ENCODE measurements at places on chromosomes 1 and 21.

- H3K4me3 ChIP-seq, result peak overlapping the region; percentile 50
- peaks cover 64% of the 10 kb centered on the region for H3K4me1 ChIP-seq
- H3K36me3 ChIP-seq, result no peaks in the 10 kb centered on the region
- peak overlapping the region; percentile 69 for H3K27ac ChIP-seq
- no peak for DNase-seq
Observed at GRCh38 chr1:203273869-203274602, 31.3 kb upstream of the BTG2 start.

- H3K4me1 ChIP-seq, result peaks cover 5% of the 10 kb centered on the region
- H3K36me3 ChIP-seq, result no peaks in the 10 kb centered on the region
- H3K27me3 ChIP-seq, result peaks cover 3% of the 10 kb centered on the region
- H3K27ac ChIP-seq, result no peak overlapping the region
- no peak overlapping the region for H3K4me3 ChIP-seq
- DNase-seq, result no peak
Observed at GRCh38 chr1:185984113-185984836, 250.1 kb downstream of the HMCN1 start.

GRCh38 chr1:215794156-215794555 lies 227.1 kb downstream of the KCTD3 start:
- no peak overlapping the region for H3K27ac ChIP-seq
- no peaks in the 10 kb centered on the region for H3K36me3 ChIP-seq
- H3K4me1 ChIP-seq, result no peaks in the 10 kb centered on the region
- DNase-seq, result no peak
- H3K27me3 ChIP-seq, result no peaks in the 10 kb centered on the region

GRCh38 chr1:200909757-200910239 lies 15.1 kb downstream of the INAVA start:
- H3K4me1 ChIP-seq, result peaks cover 4% of the 10 kb centered on the region
- H3K27me3 ChIP-seq, result peaks cover 35% of the 10 kb centered on the region
- no peak overlapping the region for H3K27ac ChIP-seq

- H3K4me1 ChIP-seq, result no peaks in the 10 kb centered on the region
- no peak overlapping the region for H3K27ac ChIP-seq
- no peak overlapping the region for H3K4me3 ChIP-seq
- no peaks in the 10 kb centered on the region for H3K27me3 ChIP-seq
Observed at GRCh38 chr1:169521226-169521625, 35.5 kb upstream of the SLC19A2 start.

- H3K27ac ChIP-seq, result no peak within 1 kb of the TSS
- H3K4me1 ChIP-seq, result peaks cover 5% of the 10 kb centered on the region
- H3K36me3 ChIP-seq, result no peaks in the 10 kb centered on the region
- DNase-seq, result no peak
- no peaks in the 10 kb centered on the region for H3K27me3 ChIP-seq
Observed at GRCh38 chr21:42315296-42315891, at the start of gene TFF3. TSS of gene TFF3 (minus strand) at chr21:42315409. CDS start at chr21:42315374, 35 bp downstream.

- H3K27me3 ChIP-seq, result peaks cover 70% of the 10 kb centered on the region
- H3K36me3 ChIP-seq, result no peaks in the 10 kb centered on the region
- DNase-seq, result no peak
- H3K27ac ChIP-seq, result no peak overlapping the region
- peaks cover 20% of the 10 kb centered on the region for H3K4me1 ChIP-seq
Observed at GRCh38 chr1:24316645-24317044, 2.5 kb upstream of the GRHL3 start.

DNA sequence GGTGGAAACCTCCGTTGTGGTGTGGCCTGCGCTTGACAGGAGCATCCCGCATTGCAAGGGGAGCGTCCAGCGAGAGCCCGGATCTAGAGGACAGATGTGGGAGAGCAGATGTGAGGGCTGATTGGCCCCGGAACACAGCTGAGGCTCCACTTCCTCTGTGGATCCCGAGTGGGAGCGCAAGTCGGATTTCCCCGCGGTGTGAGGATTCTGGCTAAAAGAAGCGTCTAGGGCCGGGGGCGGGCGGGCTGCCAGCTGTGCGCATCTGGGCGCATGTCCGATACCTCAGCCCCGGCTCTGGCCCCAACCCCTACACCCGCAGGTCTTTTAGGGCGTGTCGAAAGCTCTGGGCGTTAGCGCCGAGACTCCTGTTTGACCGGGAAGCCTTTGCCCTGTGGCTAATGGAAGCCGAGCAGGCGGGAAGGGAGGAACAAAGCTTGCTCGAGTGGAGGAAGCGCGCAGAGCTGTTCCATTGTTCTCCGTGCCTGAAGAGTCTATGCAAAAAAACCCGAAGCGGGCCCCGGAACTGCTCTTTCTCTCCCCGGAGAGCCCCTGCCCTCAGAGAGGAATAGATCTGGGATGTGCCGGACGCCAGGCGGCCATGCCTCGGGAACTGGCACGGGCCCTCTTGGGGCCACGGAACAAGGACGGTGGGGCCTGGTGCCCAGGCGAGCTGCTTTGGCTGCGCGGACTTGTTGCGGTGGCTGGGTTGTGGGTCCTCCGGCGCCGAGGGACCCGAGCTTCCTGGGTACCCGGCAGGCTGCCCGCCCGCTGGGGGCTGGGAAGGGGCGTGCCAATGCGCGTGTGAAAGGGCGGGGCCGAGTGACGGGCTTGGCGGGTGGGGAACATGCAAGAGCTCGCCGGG lies 111.1 kb downstream of the NAV1 start:
- no peaks in the 10 kb centered on the region for H3K4me1 ChIP-seq
- H3K36me3 ChIP-seq, result no peaks in the 10 kb centered on the region
- peaks cover 43% of the 10 kb centered on the region for H3K27me3 ChIP-seq
- H3K27ac ChIP-seq, result no peak overlapping the region

DNA sequence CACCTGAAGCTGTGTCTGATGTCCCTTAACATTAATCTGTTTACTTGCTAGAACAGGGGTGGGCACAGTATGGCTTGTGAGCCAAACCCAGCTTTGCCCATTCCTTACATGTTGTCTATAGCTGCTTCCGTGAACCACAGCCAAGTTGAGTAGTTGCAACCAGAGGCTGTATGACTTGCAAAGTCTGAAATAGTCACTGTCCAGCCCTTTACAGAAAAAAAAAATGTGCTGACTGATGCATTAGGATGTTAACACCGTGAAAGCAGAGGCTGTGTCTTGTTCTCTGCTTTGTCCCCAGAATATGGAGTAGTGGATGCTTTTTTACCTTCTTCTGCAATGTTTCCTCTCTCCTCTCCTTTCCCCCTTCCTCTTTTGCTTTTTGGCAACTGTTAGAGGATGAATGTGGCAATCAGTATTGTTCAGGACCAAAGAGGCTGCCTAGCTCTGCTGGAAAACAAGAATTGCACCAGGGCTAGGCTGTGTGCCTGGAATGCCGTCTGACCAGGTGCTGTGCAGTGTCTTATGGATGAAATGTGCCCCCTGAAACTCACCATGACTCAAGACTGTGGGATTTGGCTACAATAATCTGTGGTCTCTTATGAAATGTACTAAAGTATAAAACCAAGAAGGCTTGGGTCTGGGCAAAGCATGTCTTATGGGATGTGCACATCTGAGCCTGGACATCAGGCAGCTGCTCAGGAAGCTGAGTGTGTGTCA lies 79.6 kb upstream of the GCLM start:
- H3K36me3 ChIP-seq, result no peaks in the 10 kb centered on the region
- H3K27ac ChIP-seq, result no peak overlapping the region
- H3K4me1 ChIP-seq, result peaks cover 2% of the 10 kb centered on the region
- no peak overlapping the region for H3K4me3 ChIP-seq

DNA sequence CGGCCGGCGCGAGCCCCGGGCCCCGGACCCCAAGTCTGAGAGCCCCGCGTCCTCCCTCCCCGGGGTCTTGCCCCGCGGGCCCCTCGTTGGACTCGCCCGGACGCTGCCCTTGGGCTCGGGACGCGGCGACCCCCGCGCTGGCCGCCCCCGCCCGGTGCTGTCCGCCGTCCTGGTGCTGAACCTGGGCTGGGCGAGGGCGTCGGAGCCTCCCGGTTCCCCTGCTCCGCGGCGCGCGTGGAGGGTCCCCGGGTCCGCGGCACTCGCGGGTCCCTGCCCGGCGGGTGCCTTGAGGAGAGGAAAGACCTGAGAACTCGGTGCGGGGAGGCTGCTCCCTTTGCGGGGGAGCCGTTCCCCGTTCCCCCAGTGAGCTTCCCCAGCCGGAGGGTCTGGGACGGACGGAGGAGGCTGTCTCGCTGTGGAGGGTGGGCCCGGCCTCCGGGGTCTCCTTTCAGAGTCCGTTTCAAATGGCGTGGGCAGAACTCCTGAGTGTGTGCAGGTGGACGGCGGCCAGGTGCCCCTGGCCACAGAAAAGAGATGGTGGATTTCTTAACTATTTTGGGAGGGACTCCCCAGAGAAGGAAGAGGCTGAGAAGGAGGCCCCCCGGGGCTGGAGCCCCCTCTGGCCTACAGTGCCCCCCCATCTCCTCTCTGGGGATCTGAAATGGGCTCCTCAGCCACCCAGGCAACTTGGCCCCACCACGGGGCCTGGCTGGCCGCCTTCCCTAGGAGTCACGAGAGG lies 595 bp downstream of the GABRD start:
- H3K36me3 ChIP-seq, result no peaks in the 10 kb centered on the region
- H3K27ac ChIP-seq, result no peak overlapping the region
- DNase-seq, result no peak
- H3K27me3 ChIP-seq, result peaks cover 34% of the 10 kb centered on the region

- no peak overlapping the region for H3K4me3 ChIP-seq
- H3K27ac ChIP-seq, result no peak overlapping the region
- no peak for DNase-seq
- H3K36me3 ChIP-seq, result no peaks in the 10 kb centered on the region
Observed at GRCh38 chr21:16713331-16714117, 799.3 kb upstream of the CXADR start.

- no peak overlapping the region for H3K27ac ChIP-seq
- no peaks in the 10 kb centered on the region for H3K36me3 ChIP-seq
- no peaks in the 10 kb centered on the region for H3K4me1 ChIP-seq
- no peak for DNase-seq
- H3K4me3 ChIP-seq, result no peak overlapping the region
Observed at GRCh38 chr1:20603504-20604464, 14.9 kb downstream of the CDA start.

- no peaks in the 10 kb centered on the region for H3K36me3 ChIP-seq
- no peaks in the 10 kb centered on the region for H3K4me1 ChIP-seq
- H3K27me3 ChIP-seq, result peaks cover 21% of the 10 kb centered on the region
- no peak overlapping the region for H3K27ac ChIP-seq
Observed at GRCh38 chr1:168686666-168687065, 42.3 kb downstream of the DPT start.

- no peak overlapping the region for H3K27ac ChIP-seq
- peaks cover 12% of the 10 kb centered on the region for H3K4me1 ChIP-seq
- DNase-seq, result no peak
- no peaks in the 10 kb centered on the region for H3K36me3 ChIP-seq
- H3K27me3 ChIP-seq, result no peaks in the 10 kb centered on the region
Observed at GRCh38 chr1:182080955-182081582, 19.6 kb upstream of the ZNF648 start.

GRCh38 chr1:207034998-207035397 lies 2.4 kb upstream of the C1orf116 start:
- no peak overlapping the region for H3K4me3 ChIP-seq
- peaks cover 45% of the 10 kb centered on the region for H3K27me3 ChIP-seq
- no peaks in the 10 kb centered on the region for H3K36me3 ChIP-seq
- no peak overlapping the region for H3K27ac ChIP-seq

DNA sequence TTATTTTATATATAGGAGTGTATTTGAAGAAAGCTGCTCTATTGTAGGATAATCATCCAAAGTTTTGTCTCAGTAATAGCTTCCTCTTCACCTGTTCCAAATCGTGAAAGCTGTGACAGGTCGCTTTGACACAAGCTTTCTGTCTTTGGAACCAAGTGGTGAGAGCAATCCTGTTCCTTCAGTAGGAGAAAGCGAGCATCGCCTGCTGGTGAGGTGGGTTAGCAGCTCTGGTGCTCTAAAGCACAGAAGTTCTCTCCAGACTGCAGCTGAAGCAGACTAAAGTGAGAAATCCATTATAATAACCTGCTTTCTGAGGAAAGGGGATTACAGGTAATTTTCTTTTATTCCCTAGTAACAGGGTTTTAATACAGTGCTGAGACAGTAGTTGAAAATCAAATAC lies 803.8 kb downstream of the ADGRL2 start:
- H3K27ac ChIP-seq, result no peak overlapping the region
- H3K36me3 ChIP-seq, result no peaks in the 10 kb centered on the region
- no peaks in the 10 kb centered on the region for H3K4me1 ChIP-seq
- DNase-seq, result no peak

DNA sequence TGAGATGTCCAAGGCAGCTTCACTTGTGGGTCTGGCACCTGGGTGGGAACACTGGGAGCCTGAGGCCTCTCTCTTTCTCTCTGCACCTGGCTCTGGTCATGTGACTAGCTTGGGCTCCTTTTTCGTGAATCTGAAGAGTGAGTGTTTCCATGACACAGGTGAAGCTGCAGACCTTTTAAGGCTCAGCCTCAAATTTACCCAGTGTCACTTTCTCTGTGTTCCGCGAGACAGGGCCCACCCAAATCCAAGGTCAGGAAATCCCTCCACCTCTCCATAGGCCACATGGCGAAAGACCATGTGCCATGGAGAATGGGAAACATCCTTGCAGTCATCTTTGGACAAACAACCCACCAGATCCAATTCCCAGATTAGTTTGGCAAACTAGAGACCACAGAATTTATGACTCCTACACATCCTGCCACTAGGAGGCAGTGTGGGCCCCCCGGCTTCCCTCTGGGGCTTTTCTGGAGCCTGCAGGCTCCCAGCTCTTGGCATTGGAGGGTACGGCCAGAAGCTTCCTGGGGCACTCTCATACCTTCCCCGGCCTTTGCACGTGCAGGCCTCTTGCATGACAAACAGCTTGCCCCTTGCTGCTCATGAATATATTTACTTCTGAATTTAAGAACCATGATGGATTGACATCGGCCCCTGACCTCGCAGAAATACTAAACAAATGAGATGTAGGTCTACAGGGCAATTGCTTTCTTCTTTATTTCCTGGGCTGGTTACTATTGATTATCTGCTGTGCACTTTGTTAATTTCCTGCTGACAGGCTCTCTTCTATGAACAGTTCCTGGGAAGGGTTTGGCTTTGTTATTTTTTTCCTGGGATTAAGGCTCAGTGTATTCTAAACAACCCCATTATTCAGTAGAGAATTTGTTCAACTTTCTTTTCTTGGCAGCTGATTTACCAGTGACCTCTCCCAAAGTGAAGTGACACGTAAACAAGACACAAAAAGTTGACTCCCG lies 180.7 kb downstream of the KAZN start:
- no peaks in the 10 kb centered on the region for H3K36me3 ChIP-seq
- peaks cover 4% of the 10 kb centered on the region for H3K4me1 ChIP-seq

- no peaks in the 10 kb centered on the region for H3K4me1 ChIP-seq
- H3K27me3 ChIP-seq, result no peaks in the 10 kb centered on the region
- H3K36me3 ChIP-seq, result no peaks in the 10 kb centered on the region
- H3K4me3 ChIP-seq, result no peak overlapping the region
Observed at GRCh38 chr1:7564137-7564536, 207.0 kb upstream of the VAMP3 start.

GRCh38 chr1:152977614-152978013 lies 6.3 kb upstream of the SPRR1A start:
- DNase-seq, result no peak
- peaks cover 10% of the 10 kb centered on the region for H3K27me3 ChIP-seq
- no peaks in the 10 kb centered on the region for H3K36me3 ChIP-seq
- H3K4me3 ChIP-seq, result no peak overlapping the region

GRCh38 chr1:45765999-45766792 lies 15.7 kb upstream of the IPP start:
- H3K27ac ChIP-seq, result no peak overlapping the region
- DNase-seq, result no peak
- peaks cover 5% of the 10 kb centered on the region for H3K27me3 ChIP-seq
- no peak overlapping the region for H3K4me3 ChIP-seq
- no peaks in the 10 kb centered on the region for H3K4me1 ChIP-seq
